ENCODE measurements at places on chromosomes 3 and 15.
A peak's percentile ranks its signal among the peaks of the same experiment; 100 is the strongest.

- no peak for DNase-seq
Measured at GRCh38 chr15:45101749-45102148, 12.2 kb downstream of the DUOX2 start.

DNA sequence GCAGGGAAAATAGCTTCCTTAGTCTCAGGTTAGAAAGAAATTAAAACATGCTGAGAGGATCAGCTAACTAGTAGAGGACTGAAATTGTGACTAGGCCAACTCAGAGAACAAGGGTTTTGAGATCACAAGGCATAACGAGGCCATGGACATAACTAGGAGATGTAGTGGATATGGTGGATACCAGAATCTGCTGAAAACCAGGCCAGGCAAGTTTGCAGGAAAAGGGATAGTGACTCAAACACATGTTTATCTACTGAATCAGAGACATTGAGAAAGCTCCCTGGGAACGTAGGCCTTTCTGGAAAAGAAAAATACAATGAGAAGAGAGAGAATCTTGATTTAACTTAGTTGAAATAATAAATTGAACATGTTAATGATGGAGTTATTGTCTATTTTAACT lies 326.5 kb upstream of the GBE1 start:
- DNase-seq: no peak

- DNase-seq: peak; percentile 37
Measured at GRCh38 chr3:187101184-187102072, 37.9 kb downstream of the RPL39L start.

- no peak for DNase-seq
Measured at GRCh38 chr3:40615918-40616819, 91.4 kb downstream of the ZNF621 start.

DNA sequence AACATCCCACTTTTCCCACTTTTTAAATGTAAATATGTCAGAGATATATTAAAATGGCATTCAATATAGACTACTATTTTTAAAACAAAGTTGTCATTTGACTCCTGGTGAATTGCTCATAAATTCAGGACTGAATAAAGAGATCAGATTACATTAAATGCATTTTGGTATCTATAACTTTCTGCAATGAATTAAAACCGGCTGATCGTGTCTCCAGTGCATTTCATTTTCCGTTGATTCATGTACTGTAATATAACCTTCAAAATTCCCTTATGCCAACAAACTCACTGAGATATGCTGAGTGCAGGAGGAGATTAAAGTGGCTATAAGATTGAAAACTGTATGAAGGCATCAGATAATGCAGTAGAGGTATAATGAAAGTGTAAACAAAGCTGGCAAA lies 361.1 kb upstream of the CDIN1 start:
- DNase-seq: no peak

GRCh38 chr15:33095641-33096040 lies 98.9 kb downstream of the FMN1 start:
- DNase-seq: no peak

- no peak for DNase-seq
Measured at GRCh38 chr3:148727231-148727630, 29.5 kb downstream of the AGTR1 start.

DNA sequence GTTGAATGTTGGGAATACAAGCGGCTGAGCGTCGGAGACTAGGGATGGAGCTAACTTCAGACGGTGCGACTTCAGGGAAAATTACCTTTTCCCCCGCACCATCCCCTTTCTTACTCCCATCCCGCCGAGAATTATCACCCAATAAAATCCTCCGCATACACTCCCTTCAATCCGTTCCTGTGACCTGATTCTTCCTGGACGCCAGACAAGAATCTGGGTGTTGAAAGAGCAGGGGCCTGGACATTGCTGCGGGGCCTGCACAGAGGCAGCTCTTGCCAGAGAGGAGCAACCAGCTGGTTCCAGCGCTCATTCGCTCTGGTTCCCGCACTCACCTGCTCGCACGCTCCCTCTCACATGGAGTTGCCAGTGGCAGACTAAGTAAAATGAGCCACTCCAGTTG lies 241.9 kb downstream of the ALCAM start:
- no peak for DNase-seq

- no peak for DNase-seq
Measured at GRCh38 chr15:69579950-69580618, 127.5 kb downstream of the RPLP1 start.

DNA sequence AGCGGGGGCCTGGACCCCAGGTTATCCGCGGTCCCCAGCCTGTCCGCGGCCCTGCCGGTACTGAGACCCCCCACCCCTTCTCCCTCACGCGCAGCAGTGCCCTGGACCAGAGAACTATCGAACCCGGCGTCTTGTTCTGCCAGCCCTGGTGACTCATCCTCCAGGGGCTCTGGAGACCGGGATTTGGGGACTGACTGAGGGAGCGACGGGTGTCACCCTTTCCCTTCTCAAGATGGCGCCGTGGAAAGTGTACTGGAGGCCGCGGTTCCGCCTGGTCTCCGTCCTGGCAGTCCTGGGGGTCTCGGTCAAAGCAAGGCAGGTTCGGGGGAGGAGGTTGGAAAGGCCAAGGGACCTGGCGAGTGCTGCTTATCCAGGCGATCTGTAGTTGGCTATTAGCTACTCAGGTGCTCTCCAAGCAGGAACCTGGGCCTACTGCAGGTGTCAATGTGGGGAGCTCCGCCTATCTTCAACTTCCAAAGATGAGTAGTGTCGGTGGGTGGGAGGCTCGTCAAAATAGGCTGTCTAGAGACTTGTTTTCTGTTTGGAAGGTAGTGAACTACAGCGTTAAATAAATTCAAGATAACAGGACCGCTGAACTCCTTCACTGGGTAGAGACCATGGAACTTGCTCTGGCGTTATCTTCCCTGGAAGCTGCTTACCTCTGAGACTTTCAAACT lies 790 bp downstream of the RAB5A start:
- DNase-seq: peak; percentile 59

DNA sequence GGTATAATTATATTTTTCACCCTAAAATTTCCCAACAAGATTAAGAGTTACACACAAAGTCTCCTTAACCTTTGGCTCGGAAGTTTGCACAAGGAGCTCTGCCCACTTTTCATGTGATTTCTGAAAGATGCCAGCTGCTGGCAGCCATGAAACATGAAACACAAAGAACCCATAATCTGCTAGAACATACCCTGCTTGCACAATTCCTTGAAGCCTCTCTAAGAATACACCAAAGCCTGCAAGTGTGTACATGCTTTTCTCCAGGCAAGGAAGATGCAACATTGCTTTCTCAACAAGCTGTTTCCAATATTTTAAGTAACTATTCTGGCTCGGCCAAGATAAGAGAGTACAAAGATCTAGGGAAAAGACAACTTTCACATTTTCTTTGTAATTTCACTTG lies 182.0 kb upstream of the WNT5A start:
- DNase-seq: no peak

- DNase-seq: peak; percentile 3
Measured at GRCh38 chr3:23442598-23443383, 239.7 kb downstream of the UBE2E2 start.

DNA sequence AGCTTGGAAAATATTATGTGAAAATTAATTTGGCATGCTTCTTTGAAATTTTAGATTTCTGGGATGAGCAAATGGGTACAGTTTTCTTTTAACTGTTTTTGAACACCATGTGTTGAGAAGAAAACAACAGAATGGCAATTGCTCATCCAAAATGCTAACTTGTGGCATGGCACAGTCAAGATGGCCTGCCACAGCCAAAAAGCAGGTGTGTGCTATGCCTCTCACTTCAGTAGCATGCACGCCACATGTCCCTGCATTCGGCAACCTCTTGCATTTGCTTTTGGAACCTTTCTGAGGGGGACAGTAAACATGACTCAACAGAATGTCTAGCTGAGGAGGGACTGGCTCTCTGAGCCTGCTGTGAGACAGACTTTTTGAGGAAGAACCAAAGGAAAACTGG lies 138.5 kb downstream of the TIGIT start:
- no peak for DNase-seq

GRCh38 chr3:12752809-12753208 lies 6.2 kb downstream of the TMEM40 start:
- no peak for DNase-seq

- DNase-seq: no peak
Measured at GRCh38 chr15:71532994-71533393, 277.4 kb upstream of the NR2E3 start.

DNA sequence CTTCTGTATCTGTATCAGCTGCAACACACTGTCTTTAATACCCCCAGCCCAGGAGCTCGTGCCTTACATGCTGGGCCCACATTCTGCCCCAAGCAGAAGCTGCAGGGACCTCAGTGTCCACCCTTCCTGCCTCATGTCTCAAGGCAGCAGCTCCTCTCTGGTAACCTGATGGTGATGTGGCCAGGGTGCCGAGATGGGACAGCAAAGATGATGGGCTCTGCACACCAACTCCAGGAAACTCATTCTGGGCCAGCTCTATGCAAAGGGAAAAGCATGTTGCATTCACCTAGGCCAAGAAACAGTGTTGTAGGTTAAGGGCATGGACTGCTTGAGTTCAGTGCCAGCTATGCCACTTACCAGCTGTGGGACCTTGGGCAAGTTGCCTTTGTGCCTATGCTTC lies 79.5 kb upstream of the PRR23C start:
- DNase-seq: no peak

GRCh38 chr3:55180936-55181535 lies 253.2 kb upstream of the LRTM1 start:
- DNase-seq: no peak

DNA sequence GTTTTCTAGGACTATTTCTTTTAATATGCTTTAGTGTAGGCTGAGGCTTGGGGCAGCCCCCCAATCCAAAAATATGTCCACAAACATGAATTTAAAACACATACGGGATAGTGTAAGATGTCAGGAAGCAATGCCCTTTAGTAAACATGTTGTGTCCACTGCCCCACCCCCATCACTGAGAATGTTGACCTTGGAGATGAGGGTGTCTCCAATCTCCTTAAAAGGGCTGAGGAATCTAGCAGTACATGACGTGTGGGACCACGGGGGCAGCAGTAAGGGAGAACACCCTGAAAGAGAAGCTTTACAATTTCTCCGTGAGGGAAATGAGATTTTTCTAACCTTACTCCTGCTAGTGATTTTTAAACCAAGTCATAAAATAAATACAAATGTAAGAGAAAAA lies 84.7 kb downstream of the SQOR start:
- no peak for DNase-seq

- DNase-seq: no peak
Measured at GRCh38 chr3:143693506-143693905, 154.8 kb downstream of the SLC9A9 start.

- no peak for DNase-seq
Measured at GRCh38 chr3:186882150-186882524, 39.6 kb downstream of the ADIPOQ start.

GRCh38 chr15:61155741-61156700 lies 73.1 kb downstream of the RORA start:
- DNase-seq: no peak

DNA sequence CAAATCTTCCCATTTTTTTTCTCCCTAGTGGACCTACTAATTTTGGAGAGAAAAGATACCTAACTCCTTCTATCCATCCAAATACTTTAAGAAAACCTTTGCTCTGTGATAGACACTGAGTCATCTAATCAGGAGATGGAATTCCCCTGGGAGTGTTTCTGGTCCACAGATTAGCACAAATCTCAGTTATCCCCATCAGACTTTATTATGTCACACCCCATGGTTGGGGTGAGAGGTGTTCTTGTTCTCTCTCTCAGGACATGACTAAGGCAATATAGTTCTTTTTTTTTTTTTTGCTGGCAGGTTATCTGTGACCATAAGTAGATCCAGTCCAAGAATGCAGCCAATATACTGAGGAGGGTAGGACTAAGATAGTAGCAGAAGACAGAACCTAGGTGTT lies 15.8 kb downstream of the SLC9A9 start:
- no peak for DNase-seq

- no peak for DNase-seq
Measured at GRCh38 chr15:83578691-83579090, 75.2 kb upstream of the ADAMTSL3 start.

DNA sequence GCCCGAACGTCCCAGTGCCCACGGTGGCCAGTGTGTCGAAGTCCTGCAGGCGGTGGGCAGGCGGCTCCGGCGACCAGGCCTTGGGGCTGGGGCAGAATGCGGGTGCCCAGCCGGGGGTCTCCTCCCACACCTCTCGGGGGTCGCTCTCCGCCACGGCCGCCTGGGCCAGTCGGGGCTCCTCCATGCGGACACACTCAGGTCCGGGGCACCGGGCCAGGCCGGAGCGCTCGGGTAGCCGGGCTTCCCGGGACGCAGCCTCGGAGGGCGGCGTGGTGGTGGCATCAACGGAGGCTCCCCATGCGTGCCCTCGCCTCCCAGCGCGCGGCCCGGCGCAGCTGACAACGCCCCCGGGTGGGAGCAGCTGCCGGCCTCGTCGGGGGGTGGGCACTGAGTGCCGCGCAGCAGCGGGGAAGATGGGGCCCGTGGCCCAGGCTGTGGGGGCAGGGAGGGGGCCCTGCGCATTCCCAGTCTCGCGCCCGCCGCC lies 30.1 kb upstream of the CERS3 start:
- DNase-seq: no peak

- DNase-seq: no peak
Measured at GRCh38 chr15:29196290-29196689, 73.3 kb downstream of the NSMCE3 start.

DNA sequence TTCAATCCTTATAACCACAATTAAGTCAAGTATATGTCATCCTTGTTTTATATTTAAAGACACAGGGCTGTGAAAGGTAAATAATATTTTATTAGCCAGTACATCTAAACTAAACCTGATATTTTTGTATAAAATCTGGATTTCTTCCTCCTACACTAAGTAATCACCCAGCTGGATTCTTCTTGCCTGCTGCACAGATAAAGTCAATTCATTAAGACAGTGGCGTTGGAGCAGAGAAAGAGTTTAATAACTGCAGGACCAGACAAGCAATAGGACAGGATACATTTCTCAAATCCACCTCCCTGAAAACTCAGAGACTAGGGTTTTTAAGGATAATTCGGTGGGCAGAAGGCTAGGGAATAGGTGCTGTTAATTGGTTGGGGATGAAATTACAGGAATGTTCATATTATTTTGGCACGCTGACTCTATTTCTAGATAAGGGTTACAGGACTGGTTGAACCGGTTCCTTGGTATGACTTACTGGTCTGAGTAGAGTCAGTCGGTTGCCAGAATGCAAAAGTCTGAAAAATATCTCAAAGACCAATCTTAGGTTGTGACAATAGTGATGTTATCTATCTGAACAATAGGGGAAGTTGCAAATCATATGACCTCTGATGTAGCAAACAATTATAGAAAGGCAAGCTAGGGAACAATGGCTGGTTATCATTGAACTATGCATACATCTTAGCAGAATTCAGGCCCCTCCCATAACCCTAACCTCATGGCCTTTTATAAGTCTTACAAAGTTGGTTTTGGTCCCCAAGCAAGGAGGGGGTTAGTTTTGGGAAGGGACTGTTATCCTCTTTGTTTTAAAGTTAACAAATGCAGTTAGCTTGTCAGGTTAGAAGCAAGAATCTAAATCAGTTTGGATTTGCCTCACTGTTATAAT lies 244.8 kb downstream of the ALCAM start:
- no peak for DNase-seq
